Omental fat pad (tissue), 4 donors: ENCODE measurements at places on chromosomes 7 and 10.

DNA sequence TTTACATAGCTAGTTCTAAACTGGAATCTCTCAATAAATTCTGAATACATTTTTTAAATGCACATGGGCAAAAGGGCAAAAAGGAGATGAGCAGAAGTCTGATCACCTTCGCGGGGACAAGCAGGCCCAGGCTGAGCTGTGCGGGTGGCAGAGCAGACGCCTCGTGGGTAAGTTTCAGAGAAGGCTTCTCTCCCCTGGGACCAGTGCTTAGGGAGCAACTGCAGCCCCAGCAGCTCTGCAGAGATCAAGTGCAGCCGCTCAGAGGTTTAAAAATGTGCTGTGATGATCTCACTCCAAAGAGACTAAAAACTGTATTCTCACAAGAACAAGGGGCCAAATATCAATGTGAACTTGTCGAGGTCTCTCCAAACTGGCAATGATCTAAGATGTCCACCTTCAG, 264.3 kb upstream of the RNF32 start:
- no peak for DNase-seq

DNA sequence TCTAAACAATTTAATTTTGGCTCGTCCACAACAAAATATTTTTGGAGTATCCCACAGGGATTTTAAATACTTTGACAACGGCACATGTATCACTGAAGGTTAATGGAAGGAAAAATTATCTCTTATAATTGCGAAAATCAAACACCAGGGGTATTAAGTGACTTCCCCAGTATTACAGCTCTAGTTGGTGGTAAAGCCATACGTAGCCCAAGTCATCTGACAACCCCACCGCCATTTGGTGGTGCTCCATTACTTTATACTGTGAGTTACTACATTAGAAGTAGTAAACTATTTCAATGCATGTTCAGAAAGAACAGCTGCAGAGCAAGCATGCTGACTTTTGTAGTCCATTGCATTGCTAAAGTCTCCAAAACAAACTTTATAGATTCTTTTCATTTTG, 179.7 kb downstream of the HGF start:
- DNase-seq, result no peak

DNA sequence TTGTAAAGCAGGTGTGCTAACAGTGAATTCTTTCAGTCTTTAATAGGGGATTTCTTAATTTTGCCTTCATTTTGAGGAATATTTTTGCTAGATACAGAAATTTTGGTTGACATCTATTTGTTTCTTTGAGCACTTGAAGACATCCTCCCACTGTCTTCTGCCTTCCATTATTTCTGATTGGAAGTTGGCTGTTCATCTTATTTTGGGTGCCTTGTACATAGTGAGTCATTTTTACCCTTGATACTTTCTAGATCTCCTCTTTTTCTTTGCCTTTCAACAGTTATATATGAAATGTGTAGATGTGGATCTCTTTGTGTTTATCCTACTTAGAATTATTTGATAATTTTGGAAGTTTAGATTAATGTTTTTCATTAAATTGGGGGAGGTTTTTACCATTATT, 631.0 kb downstream of the AUTS2 start:
- DNase-seq, result no peak

DNA sequence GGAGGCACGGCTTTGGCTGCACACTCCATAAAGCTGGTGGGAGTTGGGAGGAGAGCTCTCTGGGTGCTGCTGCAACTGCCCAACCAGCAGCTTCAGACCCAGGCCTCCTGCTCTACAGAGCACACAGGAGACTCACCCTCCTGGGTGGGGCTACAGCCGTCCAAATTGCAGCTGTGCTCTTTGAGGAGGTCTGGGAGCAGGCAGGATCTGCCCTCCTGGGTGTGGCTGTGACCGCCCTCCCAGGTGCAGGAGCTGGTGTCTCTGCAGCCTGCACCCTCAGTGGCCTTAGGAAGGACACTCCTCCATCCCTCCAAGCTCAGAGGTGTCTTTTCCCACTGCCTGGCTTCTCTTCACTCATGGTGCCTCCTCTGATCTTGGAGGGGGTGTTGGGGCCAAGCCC, 20.0 kb upstream of the PRF1 start:
- no peak for DNase-seq

- DNase-seq, result no peak
These were observed 166.2 kb upstream of the FAM3C start for GRCh38 chr7:121562259-121562658.

DNA sequence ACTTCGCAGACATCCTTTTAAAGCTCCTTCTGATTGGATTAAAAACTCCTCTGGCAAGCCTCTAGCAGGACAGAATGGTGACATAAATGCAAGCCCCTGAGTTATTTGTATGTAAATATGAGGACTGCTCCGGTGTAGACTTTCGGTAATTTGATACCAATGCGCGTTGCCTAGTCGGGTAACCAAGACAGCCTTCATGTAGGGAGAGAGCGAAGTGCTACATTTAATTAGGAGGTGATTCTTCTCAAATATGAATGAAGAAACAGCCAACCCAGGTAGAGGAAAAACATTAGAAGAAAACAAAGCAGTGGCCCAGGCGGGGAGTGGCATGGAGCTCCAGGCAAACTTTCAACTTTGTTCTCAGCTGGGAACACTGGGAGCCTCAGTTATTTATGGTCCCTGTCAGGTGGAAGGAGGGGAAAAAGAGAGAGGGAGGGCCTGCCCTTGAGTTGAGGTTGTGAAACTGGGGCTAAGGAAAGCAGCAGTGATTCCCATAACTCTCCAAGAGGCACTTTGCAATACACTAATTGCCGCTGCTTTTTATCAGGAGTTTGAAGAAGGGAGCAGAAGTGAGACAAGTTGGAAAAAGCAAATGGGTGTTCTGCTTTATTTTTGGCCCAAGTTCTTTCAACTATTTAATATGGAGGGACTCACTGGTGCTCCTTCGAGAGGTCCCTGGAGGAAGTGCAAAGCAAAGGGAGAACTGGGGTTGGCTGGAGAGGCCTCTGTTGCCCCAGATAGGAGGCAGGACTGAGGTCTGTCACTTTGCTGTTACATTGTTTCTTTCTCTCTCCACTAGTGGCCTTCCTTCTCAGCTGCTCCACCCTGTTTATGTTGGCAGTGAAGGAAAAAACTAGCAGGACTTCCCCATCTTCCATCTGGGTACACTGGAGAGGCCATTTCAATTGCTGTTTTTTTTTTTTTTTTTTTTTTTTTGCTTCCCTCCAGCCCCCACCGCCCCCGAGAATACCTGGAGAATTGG, 234.6 kb upstream of the CCDC6 start:
- no peak for DNase-seq

DNA sequence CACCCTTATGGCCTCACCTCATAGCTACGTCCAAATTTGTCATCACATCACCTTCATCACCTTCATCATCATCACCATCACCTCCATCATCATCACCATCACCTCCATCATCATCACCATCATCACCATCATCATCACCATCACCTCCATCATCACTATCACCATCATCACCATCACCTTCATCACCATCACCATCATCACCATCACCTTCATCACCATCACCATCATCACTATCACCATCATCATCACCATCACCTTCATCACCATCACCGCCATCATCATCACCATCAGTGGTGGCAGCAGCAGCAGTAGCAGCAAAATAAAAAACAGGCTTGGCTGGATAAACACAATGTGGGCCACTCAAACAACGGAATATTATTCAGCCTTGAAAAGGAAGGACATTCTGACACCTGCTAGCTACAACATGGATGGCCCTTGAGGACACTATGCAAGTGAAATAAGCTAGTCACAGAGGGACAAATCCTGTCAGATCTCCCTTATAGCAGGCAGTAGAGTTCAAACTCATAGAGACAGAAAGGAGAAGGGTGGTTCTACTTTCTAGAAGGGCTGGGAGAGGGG, 47.7 kb upstream of the PDGFA start:
- DNase-seq, result no peak

DNA sequence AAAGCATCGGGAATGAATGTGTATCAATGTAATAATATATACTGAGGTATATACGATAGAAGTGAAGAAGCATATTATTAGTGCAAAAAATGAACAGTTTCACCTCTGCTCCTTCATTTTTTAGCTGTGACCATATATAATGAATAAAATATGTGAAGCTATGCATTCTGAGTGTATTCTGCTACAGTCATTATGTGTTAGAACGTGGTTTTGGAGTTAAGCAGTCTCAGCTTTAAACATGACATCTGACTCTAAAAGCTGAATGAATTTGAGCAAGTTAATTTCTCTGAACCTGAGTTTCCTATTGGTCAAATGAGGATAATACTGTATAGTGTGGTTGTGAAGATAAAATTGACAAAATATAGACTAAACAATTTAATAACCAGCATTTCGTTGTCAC, 358.1 kb downstream of the SUGCT start:
- no peak for DNase-seq

- DNase-seq, result no peak
These were observed 75.4 kb upstream of the PDSS1 start for GRCh38 chr10:26621889-26622711.

- DNase-seq, result no peak
These were observed 41.4 kb upstream of the GHITM start for GRCh38 chr10:84097787-84098353.

- no peak for DNase-seq
These were observed 38.6 kb downstream of the IL6 start for GRCh38 chr7:22765609-22766008.

DNA sequence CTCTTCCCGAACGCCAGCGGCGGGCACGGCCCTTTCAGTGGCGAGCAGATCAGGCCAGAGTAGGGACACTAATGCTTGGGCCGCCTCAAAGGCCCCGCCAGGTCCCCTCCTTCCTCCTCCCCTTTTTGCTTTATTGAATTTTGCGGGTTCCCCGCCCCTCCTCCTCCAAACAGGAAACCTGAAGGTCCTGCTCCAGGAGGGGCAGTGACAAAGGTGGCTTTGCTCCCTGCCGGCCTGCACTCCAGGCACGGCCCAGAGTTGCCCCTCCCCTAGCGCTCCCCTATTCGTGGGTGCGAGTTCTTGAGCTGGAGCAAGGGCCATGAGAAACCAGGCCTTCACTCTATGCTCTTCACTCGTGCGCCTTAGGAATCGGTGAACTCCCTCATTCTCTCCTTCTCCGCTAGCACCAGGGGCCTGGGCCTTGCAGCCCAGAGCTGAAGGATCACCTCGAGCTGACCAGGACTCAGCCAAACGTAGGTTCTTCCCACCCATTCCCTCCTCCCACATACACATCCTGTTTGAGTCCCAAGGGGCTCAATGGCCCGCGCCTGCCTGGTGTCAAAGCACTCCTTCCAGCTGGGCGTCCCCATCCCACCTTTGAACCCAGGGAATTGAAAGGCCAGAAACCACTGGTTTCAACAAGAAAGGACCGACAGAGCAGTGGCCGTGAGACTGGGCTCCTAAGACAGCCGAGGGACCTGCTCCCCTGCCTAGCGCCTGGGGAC, 619 bp upstream of the HOXA6 start:
- DNase-seq, result peak; percentile 22

DNA sequence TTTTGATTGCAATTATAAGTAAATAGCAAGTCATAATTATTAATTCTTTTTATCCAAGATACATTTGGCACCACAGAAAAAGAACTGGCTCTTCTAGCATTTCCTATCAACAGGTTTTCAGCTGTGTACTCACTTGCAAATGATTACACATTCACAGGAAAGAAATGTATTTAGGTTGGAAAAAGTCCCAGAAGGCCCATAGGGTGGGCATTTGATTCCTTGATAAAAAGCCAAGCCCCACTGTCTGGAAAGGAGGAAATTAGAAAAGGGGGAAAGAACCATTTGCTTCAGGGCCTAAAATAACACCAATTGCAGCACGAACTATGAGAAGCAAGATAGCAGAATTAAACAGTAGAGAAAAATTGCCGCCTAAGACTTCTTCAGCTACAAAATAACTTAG, 80.8 kb upstream of the COL1A2 start:
- DNase-seq, result no peak

DNA sequence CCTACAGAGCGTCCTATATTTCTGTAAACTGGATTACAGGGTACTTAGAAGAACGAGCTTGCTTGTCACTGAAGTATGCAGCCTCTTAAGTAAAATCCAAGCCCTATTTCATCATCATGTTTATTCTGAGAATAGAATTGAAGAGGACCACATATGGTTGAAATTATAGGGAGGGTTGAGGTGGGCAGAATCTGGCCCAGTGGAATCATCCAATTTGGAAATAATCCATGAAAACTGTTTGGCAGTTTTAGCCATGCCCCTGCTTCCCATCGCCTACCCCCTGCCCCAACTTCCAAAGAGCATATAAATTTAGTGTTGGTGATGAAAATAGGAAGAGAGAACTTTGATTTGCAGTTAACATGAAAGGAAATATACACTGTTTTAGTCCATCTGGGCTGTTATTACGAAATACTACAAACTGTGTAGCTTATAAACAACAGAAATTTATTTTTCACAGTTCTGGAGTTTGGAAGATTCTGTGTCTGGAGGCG, 150.4 kb downstream of the PRKG1 start:
- DNase-seq, result no peak

DNA sequence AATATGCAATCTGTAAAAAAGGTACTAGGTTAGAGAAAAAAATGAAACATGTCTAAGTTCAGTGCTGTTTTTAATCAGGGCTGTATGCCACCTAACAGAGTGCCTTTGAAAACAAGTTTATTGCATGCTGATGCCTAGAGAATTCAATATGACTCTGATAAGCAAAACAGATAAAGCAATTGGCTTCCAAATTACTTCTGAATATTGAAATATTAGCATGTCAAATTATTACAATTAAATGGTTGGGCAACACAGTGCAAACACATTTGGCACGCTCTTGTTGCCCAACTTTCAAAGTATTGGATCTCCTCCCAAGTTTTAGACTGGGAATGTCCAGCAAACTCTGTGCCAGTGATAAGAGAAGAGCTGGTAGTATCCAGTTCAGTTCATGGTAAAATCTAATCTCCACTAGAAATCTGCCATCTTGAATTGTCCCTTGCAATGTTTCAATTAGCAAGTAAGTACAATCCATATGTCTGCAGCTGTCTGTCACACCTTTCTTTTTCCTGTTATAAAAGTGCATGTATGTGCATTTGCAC, 65.2 kb upstream of the FAM133B start:
- no peak for DNase-seq

DNA sequence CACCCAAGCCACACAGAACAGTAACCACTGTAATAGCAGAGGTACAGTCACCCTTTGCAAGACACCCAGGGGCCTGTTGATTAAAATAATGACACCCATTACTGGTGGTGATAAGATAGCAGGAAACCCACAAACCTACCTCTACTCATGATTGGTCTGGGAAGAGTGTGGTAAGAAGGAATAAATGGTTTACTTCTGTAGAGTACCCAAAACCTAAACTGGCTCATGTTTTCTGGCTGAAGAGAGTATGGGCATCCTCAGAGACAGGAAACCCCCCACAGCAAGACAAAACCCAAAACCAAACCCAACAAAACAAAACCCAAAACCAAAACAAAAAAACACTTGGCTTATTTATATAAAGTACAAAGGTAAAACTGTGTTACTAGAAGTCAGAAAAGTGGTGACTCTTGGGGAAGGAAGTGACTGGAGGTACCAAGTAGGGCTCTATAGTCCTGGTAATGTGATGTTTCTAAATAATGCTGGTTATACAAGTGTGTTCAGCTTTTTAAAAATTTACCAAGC, 15.5 kb upstream of the DNAJB12 start:
- DNase-seq, result no peak

GRCh38 chr10:124517931-124518330, 56.3 kb downstream of the LHPP start:
- no peak for DNase-seq

GRCh38 chr7:72267291-72267800, 144.8 kb downstream of the CALN1 start:
- DNase-seq, result no peak

GRCh38 chr7:28086198-28086597, 94.4 kb downstream of the JAZF1 start:
- no peak for DNase-seq
